ENCODE measurements at places on chromosomes 16 and 17. TPM values are rescaled to one million over a fixed set of nuclear protein-coding genes. Genes with fewer than 3 reads are reported as not detected.

TCAP gene
- 0.81 TPM for total RNA-seq

- DNase-seq: no peak
Measured at GRCh38 chr16:75027520-75028300, 28.9 kb downstream of the ZNRF1 start.

PTGES3L gene
- total RNA-seq: 2.7 TPM

- DNase-seq: no peak
Measured at GRCh38 chr16:56143666-56144065, 47.6 kb upstream of the GNAO1 start.
